ENCODE measurements at places on chromosomes 1 and 21. TPM values are rescaled to one million over a fixed set of nuclear protein-coding genes. Genes with fewer than 3 reads are reported as not detected.

The SLAMF6 gene
- 50.1 TPM for total RNA-seq

The FMO2 gene
- not detected for total RNA-seq

The OR6K3 gene
- not detected for total RNA-seq

The KCNA3 gene
- total RNA-seq: 38.1 TPM

DNA sequence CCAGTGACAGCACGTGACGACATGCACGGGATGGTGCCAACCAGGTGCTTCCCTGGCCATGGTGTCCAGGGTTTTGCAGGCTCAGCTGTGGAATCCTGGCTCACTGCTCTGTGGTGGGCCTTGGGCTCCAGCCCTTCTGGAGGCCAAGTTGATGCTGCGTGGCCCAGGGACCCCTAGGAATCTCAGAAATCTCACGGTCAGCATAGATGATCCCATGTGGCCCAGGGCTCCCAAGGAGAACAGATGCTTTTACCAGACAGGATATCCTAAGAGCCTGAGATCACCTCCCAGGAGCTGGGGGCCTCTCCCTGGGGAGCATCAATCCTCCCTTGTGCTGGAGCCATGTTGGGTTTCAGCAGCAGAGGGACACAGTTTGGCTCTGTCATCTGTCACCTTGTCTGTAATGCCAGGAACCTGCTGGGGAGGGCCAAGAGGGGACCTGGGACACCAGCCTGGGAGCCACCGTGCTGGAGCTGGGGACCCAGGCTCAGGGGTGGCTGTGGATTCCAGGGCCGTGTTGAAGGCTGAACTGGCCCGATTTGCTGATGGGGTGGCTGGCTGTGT, 63.9 kb downstream of the TRIM11 start:
- no peaks in the 10 kb centered on the region for H3K36me3 ChIP-seq
- no peaks in the 10 kb centered on the region for H3K27me3 ChIP-seq
- no peaks in the 10 kb centered on the region for H3K4me1 ChIP-seq
- no peak for DNase-seq

GRCh38 chr1:29648026-29648425, 411.7 kb downstream of the PTPRU start:
- DNase-seq: no peak
- H3K4me3 ChIP-seq: no peak overlapping the region
- H3K4me1 ChIP-seq: no peaks in the 10 kb centered on the region
- no peak overlapping the region for H3K27ac ChIP-seq
- peaks cover 14% of the 10 kb centered on the region for H3K27me3 ChIP-seq
- no peaks in the 10 kb centered on the region for H3K36me3 ChIP-seq

GRCh38 chr1:92708368-92708950, 76.4 kb downstream of the EVI5 start:
- H3K4me3 ChIP-seq: no peak overlapping the region
- no peak overlapping the region for H3K27ac ChIP-seq
- no peaks in the 10 kb centered on the region for H3K4me1 ChIP-seq
- H3K27me3 ChIP-seq: peaks cover 8% of the 10 kb centered on the region
- H3K36me3 ChIP-seq: no peaks in the 10 kb centered on the region

- H3K27me3 ChIP-seq: peaks cover 3% of the 10 kb centered on the region
- H3K4me1 ChIP-seq: peaks cover 5% of the 10 kb centered on the region
- H3K27ac ChIP-seq: no peak overlapping the region
- DNase-seq: no peak
- H3K36me3 ChIP-seq: no peaks in the 10 kb centered on the region
Measured at GRCh38 chr1:2126331-2127186, 68.0 kb downstream of the FAAP20 start.

DNA sequence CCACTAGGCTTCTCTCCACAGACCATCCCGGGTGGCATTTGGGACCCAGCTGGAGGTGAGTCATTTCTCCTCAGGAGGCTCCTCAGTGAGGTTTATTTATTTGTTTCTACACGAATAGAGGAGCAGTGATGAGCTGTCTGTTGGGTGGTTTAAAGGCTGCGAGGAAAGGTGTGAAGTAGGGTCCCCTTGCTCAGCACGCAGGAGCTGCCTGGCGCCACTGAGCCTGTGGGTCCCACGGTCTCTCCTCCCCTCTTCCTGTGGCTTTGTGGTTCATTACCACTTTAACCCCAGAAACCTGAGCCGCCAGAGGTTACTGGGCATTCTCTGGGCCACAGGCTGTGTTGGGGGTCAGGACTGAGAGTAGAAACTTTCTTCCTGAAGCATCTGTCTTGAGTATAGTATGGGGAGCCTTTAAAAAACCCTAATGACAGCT, 39.9 kb downstream of the IL6R start:
- peaks cover 44% of the 10 kb centered on the region for H3K4me1 ChIP-seq
- H3K27me3 ChIP-seq: peaks cover 13% of the 10 kb centered on the region
- peak; percentile 33 for DNase-seq
- H3K4me3 ChIP-seq: no peak overlapping the region
